HS-27A (cell line): ENCODE measurements at places on chromosomes 13 and 19.
A peak's percentile ranks its signal among the peaks of the same experiment; 100 is the strongest.

DNA sequence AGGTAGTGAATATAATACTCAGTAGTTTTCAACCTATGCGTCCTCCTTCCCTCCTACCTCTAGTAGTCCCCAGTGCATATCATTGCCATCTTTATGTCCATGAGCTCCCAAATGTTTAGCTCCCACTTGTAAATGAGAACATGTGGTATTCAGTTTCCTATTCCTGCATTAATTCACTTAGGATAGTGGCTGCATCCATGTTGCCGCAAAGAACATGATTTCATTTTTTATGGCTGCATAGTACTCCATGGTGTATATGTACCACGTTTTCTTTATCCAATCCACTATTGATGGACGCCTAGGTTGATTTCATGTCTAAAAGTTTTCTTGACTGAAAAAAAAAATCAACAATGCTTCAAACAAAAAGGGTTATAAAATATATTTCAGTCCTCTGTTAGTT is 303.4 kb upstream of the SGCG start:
- no peak for DNase-seq

- DNase-seq, result no peak
These were observed 11.4 kb downstream of the EFNB2 start for GRCh38 chr13:106524108-106524507.

GRCh38 chr19:3790941-3791340 is 4.8 kb upstream of the MATK start:
- no peak for DNase-seq

- no peak for DNase-seq
These were observed 291.3 kb downstream of the COG6 start for GRCh38 chr13:39946769-39947168.

DNA sequence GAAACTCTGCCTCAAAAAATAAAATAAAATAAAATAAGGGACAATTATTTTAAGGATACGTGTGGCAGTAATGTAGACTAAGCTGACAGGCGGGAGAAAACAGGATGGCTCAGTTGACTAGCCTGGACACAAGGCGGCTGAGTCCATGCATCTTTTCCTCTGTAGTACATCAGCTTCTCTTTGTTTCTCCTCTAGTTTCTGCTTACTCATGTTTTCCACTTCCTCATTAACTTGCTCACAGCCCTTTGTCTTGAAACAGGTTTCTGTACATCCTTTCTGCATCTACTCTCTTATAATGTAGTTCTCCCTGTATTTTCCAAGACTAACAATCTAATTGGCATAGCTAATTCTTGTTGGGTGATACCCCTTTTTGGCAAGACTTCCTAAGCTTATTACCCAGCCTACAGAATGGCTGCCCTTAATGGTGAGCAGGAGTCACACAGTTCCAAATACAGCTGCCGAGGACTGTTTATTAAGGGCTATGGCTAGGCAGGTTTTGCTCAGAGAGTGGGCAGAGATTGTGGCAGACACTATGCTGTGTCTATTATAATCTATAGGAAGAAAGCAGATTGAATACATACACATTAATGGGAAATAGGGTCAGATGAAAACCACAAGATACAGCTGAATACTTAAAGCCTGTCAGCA is 58.7 kb upstream of the KLF5 start:
- no peak for DNase-seq

DNA sequence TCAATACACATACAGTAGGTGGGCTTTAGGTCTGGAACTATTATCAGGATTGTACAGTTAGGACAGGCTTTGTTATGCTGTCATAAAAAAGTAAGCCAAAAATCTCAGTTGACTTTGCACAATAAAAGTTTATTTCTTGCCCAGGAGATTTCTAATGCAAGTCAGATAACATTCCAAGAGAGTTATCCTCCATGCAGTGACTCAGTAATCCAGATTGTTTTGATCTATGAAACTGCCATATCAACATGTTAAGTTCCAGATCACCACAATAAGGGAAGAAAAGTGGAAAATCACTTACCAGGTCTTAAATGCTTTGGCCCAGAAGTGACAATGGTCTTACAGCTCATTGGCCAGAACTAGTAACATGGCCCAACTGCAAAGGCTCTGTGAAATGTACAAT is 636.2 kb upstream of the KLF12 start:
- DNase-seq, result no peak

GRCh38 chr19:31174948-31175347 is 174.3 kb downstream of the TSHZ3 start:
- no peak for DNase-seq

GRCh38 chr19:23116802-23117571 is at the start of gene ZNF730:
Gene ZNF730 (plus strand): TSS chr19:23117025. CDS start chr19:23117174, 149 bp downstream.
- DNase-seq, result peak; percentile 8

DNA sequence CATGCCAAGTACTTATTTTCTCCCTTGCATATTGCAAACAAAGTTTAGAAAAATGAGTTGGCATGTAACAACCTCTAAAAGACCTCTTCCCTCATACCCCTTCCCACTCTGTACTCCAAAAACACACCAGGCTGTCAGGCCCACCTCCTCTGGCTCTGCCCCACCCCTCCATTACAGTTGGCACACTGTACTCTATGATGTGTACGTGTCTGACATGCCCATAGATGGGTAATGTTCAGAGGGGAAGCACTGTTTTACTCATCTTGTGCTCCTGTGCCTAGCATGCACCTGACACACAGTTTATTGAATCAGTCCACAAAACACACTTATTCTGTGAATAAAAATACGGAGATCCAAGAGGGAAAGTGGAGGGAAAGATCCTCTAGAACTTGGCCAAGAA is 45.6 kb downstream of the SERPINE3 start:
- DNase-seq, result no peak

DNA sequence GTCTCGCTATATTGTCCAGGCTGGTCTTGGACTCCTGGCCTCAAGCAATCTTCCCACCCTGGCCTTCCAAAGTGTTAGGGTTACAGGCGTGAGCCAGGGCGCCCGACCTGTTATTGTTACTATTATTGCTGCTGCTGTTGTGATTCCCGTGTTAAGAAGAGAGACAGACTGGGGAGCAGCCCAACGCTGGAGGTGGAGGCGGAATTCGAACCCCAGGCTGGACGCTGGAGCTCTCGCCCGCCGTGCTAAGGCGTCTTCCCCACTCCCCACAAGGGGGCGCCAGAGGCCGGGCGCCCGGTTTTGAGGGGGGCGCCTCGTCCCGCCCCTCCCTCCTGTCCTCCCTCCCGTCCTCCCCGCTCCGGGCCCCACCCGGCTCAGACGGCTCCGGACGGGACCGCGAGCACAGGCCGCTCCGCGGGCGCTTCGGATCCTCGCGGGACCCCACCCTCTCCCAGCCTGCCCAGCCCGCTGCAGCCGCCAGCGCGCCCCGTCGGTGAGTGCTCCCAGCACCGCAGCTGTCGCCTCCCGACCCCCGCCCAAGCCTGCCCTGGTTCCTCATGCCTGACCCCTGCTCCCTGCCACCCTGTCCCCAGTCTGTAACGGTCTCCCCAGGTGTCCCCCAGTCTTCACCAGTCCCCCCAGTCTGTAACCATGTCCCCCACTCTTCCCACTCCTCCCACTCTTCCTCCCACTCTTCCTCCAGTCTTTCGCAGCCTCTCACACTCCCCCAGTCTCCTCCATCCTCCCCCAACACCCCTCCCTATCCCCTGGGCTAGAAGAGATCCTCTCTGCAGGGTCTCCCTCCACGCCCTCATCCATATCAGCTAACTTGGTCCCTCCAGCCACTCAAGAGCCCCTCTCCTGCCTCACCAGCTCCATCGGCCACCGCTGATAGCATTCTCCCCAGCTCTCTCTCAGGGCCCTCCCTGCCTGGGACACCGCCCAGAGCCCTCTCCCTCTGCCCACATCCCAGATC is at the start of gene EHD2:
Gene EHD2, plus strand, starts transcription at position 377 of the 976 bp plus-strand sequence. CDS start 3,191 bp downstream, outside the sequence.
- DNase-seq, result no peak

GRCh38 chr19:44648631-44649251 is 5.0 kb downstream of the PVR start:
- DNase-seq, result no peak

DNA sequence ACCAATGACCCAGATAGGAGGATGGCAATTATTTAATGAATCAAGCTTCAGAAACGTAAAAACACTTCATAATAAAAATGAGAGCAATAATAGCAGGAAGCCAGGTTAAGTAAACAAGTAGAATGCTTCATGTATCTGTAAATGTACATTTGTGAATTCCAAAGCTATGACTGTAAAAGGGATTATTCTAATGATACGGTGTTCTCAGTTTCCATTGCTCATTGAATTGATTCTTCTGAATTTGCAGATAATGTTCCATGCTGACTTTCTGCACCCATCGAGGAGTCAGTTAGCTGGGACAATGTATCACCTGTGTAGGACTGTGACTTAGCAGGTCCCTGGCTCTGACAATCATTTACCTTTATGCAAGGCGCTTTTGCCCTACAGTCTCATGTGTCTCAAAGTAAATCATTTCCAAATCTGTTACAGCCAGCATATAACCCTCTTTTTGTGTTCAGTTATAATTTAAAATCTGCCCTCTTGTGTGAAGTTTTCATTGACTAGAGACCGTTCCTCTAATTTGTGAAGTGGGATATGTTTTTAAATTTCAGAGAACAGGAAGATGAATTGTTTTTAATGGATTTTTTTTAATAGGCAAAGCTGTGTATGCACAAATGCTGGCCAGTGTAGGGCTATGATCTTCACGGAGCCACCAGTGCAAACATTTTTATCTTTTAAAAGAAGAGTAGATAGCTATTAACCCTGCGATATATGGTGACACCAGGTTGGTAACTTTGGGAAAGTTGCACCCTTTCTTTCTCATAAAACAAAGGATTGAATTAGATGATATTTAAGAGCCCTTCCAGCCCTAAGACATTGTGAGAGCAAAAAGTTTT is 267.1 kb downstream of the KLF5 start:
- DNase-seq, result no peak

DNA sequence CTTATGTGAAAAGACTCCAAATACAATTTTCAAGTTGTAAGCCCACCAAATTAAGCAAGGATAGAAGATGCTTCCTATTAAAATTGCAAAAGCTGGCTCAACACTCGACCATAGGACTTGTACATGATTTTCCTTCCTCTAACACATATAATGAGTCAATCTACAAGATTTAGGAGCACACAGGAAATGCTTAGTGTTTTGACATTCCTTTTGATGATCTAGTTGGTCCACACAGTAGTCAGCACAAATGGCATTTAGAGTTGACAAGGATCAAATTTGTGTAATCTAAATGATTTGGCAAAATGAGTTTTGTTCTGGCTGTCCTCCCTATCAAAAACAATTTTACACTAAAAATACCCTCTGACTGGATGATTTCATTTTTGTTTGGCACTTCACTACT is 340.2 kb downstream of the DIAPH3 start:
- DNase-seq, result peak; percentile 19

- DNase-seq, result no peak
These were observed 1653.0 kb upstream of the MIR17HG start for GRCh38 chr13:89694451-89694850.

GRCh38 chr13:40271931-40272775 is 394.3 kb downstream of the FOXO1 start:
- DNase-seq, result peak; percentile 20

DNA sequence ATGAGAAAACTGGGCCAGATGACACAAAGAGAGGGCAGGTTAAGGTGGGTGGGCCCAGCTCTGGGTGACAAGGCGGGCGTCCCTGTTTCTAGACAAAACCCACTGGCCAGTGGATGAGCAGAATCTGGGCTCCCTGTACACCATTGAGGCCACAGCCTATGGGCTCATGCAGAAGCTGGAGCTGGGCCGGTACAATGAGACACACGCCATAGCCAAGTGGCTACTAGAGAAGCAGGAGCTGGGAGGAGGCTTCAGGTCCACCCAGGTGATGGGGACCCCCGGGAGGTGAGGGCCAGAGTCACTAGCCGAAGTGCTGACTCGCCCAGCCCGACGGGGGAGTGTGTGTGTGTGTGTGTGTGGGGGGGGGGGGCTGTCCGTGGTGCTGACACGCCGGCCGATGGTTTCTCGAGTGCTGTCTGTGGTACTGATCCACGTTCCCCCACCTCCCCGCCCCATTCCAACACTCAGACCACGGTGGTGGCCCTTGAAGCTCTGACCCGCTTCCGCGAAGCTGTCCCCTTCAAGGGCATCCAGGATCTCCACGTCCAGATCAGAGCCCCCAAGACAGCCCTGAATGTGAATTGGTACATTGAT is 24.3 kb upstream of the SHFL start:
- DNase-seq, result no peak

DNA sequence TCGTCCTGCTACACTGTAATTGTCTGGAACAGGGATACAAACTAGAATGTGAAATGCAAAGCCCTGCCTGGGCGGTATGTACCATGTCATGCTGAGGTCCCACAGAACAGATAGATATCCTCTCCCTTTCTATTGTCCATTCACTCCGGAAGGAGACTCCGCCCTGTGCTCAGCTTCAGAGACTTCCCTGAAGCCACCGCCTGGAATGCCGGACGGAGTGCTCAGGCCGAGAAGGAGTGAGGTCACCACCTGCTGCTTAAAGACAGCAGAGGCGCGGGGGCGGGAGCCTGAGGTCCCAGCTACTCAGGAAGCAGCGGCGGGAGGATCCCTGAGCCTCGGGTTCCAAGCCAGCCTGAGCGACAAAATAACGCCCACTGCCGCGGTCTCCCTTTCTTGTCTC is 890 bp upstream of the ZNF611 start:
- DNase-seq, result no peak

GRCh38 chr13:97953376-97953970 is at the start of gene IPO5:
Gene IPO5 (plus strand): TSS chr13:97953675. CDS start chr13:97976697, 23,022 bp downstream.
- DNase-seq, result no peak

DNA sequence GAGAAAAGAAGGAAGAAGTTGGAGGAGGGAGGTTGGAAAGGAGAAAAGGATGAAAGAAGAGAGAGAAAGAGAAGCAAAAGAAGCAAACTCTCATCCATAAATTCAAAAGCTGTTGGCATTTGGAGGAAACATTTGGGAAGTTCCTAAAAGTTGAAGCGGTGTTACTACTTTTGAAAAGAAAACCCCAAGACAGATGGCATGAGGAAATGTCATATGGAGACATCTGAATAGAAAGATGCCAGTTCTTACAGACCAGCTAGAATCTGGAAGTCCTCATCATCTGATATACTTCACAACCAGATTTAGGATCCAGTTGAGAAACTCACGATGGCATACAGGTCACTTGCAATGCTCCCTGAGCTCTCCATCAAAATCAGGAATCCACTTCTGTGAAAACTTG is 86.9 kb downstream of the RAP2A start:
- no peak for DNase-seq

- DNase-seq, result no peak
These were observed 183.0 kb downstream of the ZNF536 start for GRCh38 chr19:30555075-30555790.

GRCh38 chr19:17579661-17580244 is 24.3 kb downstream of the COLGALT1 start:
- no peak for DNase-seq

GRCh38 chr19:30968210-30968609 is 381.0 kb downstream of the TSHZ3 start:
- no peak for DNase-seq
